Aorta (tissue), 5 donors: ENCODE measurements at places on chromosomes 7 and 10.

DNA sequence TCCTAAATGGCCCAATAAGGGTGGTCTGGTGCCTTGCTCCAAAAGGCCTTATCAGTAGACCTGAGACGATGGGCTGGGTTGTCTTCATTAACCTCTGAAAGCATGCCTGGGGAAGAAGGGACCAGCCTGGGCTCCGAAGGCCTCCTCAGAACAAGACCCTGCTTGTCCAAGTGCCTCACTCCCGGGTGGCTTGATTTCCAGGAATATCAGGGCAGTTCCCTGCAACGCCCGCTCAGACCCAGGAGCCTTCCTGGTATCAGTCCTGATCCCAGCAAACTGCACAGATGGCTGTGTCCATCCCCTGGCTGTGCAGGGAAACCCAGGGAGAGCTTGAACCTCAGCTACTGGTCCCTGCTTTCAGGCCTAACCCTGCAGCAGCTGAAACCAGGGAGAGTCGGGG is 49.9 kb upstream of the CUX1 start:
- DNase-seq: no peak

GRCh38 chr7:22876986-22877729 is 54.5 kb upstream of the TOMM7 start:
- no peak for DNase-seq

- no peak for DNase-seq
These were observed 484.0 kb upstream of the MBL2 start for GRCh38 chr10:53256623-53257022.

DNA sequence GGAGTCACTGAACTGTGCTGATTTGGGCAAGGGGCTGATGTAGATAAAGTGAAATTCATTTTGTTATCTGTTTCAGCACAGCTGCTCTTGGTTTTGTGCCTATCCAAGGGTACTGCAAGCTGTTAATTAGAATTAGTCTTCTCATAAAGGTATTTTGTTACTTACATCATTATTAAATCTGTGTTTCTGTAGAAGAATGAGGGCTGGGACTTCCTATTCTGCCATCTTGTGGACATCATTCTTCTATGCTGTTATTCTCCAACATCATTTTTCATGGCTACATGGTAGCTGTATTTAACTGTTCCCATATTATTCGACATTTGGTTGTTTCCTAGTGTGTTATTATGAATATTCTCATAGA is 76.2 kb upstream of the CCDC71L start:
- DNase-seq: no peak

GRCh38 chr10:59962756-59963155 is 56.4 kb upstream of the CCDC6 start:
- DNase-seq: no peak

DNA sequence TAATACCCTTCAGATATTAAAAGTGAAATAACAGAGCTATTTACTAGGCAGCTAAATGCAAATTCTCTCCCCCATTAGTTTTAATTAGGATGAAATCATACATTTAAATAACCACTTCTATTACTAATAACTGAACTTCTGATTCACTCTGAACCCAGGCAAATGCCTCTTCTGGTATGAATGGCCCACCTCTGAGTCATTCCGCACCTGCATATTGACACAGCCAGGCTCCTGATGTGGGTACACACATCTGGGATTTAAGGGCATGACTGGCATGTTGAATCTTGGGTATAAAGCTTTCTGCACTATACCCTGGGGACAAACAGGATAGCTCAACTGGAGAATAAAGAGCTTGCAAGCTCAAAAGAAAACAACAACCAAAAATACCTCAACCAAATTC is 140.9 kb downstream of the AUTS2 start:
- DNase-seq: no peak

- DNase-seq: no peak
These were observed 25.9 kb upstream of the GOLGA7B start for GRCh38 chr10:97823734-97824133.

DNA sequence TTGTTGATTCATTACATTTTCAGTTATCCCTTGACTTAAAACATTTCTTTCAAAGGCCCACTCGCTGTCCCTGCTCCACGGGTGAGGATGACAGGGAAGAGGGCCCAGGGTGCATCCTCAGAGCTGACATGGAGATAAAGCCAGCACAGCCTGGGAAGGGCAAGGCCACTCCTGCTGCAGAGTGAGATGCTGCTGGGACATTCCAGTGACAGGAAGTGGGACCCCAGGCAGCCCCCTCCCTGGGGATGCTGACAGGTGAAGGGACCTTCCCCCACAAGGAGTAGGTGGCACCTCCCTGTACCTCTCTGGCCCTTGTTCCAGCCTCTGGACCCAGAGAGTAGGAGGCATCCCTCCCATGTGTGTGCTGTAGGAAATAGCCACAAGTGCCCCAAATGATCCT is 97.8 kb upstream of the DDC start:
- peak; percentile 57 for DNase-seq

GRCh38 chr10:111356571-111356970 is 279.7 kb downstream of the ADRA2A start:
- DNase-seq: no peak

DNA sequence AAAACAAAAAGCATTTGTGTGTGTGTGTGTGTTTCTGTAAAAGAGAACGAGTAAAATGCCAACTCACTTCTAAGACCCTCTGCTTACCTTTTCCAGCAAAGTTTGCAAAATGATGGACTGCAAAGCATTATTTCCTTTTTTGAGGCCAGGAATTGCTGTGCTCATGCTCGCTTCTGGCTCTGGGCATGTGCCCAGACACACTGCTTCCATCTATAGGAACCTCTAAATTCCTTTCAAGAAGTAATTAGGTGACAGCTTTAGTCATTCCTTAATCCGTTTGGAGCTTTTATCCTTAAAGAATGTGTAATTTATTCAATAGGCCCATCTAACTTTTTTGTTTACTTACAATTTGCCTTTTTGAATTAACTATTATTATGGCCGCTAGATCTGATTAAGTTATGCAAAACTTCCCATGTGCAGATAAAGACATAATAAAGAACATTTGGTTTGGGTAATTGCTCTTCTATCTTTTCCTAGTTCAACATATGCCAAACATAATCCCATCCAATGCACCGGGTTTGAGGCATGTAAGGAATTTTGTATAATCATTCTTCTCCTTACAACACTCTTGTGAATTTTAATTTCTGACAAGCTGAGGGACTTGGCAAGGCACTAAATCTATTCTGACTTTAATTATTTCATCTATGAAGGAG is 34.7 kb downstream of the A1CF start:
- no peak for DNase-seq
